ENCODE measurements at places on chromosomes 12 and 14.

DNA sequence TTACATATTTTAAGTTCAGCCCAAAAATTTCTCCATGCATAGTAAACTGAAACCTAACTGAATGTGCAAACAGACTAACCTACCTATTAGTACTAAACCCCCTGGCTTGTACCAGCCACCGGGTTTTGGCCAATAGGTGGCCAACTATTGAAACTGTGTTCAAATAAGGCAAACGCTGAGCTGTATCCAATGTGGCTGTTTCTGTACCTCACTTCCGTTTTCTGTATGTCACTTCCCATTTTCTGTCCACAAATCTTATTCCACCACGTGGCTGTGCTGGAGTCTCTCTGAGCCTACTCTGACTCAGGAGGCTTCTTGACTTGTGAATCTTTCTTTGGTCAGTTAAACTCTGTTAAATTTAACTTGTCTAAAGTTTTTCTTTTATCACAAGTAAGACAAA, 6.0 kb upstream of the FBXO34 start:
- DNase-seq = no peak

DNA sequence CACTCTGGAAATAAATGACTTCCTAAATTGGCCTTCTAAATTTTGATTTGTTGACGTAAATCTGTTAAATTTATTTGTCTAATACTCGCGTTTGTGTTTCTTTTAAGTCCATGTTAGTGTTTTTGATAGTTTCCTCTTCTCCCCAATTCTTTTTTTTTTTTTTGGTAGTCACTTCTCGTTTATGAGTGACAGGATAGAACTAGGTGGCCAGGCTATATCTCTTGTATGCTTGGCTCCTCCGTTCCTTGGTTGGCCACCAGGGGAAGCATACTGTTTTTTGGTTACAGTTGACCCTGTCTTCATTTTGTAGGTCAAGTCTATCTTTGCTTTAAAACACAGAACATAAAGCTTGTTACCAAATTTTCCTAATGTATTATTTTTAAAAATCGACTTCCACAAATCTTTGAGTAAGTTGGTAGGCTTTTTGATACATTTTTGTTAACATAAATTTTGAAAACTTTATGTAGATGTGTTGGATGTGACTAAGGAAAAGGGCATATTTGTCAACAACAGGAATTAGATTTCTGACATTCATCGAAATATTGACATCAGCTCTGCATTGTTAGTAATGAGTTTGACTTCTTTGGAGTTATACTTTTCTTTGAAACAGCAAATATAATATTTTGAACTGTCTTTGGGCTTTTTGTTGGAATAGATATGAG, 2.2 kb downstream of the RCOR1 start:
- DNase-seq = peak; percentile 54

- DNase-seq = no peak
Observed at GRCh38 chr14:50608302-50608851, 48.4 kb downstream of the ATL1 start.

- DNase-seq = no peak
Observed at GRCh38 chr14:67514650-67515385, 18.3 kb upstream of the PLEKHH1 start.

GRCh38 chr12:106671840-106672239, 89.0 kb downstream of the RFX4 start:
- no peak for DNase-seq
